Left renal pelvis (tissue), 4 donors: ENCODE measurements at places on chromosomes 5 and 9. TPM values are rescaled to one million over a fixed set of nuclear protein-coding genes. Genes with fewer than 3 reads are reported as not detected.

DNA sequence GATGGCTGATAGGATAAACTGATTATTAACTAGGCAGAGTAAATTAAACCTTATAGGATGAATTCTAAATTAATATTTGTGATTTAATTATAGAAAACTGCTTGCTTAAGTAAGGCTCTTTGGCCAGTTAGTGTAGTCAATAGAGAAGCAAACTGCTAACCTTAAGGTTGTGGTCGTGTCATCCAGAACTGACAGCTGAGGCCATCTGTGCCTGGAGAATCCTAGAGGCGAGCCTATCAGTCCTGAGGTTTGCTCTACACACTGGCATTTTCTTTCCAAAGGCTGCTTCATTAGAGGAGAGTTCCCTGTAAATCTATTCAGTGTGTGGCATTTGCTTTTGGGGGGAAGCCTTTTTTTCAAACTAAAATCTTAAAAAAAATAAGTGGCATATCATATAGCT lies 169.2 kb downstream of the MEF2C start:
- DNase-seq = no peak

GRCh38 chr9:126501383-126502331 lies 112.1 kb upstream of the LMX1B start:
- DNase-seq = no peak

DNA sequence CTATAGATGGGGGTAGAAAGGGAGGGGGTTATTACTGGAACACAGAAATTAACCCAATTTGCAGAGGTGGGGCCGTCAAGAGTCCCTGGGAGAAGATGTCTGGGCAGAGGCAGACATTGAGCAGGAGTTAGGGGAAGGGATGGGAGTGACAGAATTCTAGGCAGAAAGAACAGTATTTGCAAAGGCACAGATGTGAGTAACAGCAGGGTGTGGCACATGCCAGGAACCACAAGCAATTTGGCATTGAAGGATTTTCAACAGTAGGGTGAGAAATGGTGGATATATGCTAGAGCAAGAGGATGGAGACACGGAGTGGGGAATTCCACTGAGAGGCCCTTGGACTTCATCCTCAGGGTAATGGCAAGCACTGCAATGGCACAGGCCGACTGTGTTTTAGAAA lies 71.6 kb upstream of the FRRS1L start:
- DNase-seq = no peak

DNA sequence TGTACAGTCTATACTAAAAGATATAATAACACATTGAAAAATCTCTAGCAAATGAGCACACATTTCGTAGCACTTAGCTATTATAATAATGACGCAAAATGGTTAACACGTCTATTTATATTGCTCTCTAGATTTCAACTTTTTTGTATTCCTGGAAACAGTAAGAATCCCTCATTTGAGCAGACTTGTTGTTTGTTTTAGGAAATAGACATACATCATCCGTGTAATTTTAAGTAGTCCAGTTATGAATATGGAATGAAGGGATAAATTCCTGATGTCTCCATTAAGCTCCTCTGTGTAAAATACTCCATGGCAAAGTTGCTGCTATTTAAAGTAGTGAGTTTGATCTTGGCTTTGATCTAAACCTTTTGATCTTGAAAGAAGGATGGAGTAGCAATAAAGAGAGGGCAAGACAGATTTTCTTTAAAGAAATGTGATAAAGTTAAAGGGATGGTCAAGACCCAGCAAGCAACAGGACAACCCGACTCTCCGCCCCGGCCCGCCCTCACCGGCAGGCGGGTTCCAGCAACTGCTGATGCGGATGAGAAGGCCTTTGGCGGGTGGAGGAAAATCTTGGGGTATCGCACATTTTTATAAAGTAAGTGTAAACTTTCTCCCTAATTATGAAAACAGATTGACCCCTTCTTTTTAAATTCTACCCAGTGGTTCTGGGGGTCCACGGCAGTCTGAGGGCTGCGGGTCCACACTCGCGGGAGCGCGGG lies 277.4 kb downstream of the AOPEP start:
- DNase-seq = no peak

DNA sequence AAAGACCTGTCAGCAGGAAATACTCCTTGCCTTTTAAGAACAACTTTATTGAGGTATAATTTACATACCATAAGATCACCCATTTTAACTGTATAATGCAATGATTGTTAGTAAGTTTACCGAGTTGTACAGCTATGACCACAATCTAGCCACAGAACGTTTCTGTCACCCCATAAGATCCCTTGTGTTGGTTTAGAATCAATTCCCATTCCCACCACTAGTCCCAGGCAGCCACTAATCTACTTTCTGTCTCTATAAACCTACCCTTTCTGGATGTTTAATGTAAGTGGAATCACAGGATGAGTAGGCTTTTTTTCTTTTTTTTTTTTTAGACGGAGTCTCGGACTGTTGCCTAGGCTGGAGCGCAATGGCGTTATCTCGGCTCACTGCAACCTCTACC lies 4.4 kb downstream of the GPR107 start:
- no peak for DNase-seq

GRCh38 chr5:107980923-107981692 lies 310.4 kb upstream of the EFNA5 start:
- DNase-seq = no peak

- DNase-seq = no peak
These were observed 1.2 kb downstream of the GRIN3A start for GRCh38 chr9:101737165-101737704.

DNA sequence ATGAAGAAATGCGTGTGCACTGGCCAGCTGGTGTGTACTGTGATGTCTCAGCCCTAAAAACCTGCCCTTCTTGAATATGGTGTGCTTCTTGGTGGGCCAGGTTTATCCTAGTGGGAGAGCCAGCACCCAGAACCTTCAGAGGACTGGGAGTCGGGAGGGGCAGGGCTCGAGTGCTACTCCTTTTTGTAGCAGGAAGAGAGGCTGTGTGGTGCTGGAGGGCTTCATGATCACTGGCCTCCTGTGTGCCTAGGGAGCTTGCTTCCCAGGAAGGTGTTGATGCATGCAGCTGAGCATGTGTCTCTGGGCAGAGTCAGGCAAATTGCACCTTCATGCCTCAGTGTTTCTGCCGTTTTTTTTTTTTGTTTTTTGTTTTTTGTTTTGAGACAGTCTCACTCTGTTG lies 20.0 kb downstream of the PHF2 start:
- no peak for DNase-seq

DNA sequence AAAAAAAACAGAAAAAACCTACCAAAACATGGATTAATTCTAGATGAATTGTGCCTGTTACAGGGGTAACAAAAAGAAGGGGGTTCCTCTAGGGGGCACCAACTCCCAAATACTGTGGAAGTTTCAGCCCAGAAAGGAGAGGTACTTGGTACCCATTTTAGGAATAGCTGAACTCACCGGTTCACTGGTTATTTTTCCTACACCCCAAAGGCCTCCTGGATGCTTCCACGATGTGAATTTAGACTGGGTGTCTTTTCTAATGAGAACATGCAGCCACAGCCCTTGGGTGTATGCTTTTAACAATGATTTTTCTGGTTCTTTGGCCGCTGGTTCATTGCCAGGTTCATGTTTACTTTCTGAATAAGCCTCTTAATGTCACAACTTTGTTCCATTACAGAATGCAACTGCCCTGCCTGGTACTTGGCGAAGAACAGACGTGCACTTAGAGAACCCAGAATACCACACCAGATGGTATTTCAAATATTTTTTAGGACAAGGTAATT lies 46.7 kb downstream of the GARNL3 start:
- no peak for DNase-seq

DNA sequence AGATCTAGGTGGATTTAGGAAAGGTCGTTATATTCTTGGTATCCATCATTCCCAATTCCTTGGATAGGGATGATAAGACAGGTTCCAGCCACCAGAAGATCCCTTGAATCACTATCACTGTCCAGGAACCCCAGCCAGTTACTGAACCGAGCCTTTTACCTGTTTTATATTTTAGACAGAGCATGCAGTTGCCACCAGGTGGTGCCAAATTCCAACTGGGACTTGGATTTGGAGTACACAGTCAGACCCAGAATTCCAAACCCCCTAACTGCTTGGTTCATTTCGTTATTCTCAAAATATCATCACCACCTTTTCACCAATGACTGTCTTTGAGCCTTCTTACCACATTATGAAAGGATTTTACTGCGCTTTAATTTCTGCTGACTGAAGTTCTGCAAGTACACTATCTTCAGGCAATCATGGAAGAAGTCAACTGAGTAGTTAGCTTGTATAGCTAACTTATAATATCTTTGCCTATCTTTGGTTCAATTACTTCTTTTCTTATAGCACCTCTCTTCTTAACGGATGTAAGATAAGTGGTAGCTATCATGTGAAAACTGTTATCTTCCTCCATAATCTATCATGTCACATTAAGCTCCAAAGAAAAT lies 191.8 kb downstream of the PRR16 start:
- peak; percentile 12 for DNase-seq

Gene SLC25A2
- polyA plus RNA-seq = not detected

Gene RXRA
- 39.6 TPM for polyA plus RNA-seq

Gene ZDHHC11B
- 7.7 TPM for polyA plus RNA-seq

Gene IGIP
- 8.2 TPM for polyA plus RNA-seq

Gene CDO1
- 33.1 TPM for polyA plus RNA-seq

Gene WDR38
- 0.27 TPM for polyA plus RNA-seq
